ENCODE measurements at places on chromosomes 16 and 17.
A peak's percentile ranks its signal among the peaks of the same experiment; 100 is the strongest.

DNA sequence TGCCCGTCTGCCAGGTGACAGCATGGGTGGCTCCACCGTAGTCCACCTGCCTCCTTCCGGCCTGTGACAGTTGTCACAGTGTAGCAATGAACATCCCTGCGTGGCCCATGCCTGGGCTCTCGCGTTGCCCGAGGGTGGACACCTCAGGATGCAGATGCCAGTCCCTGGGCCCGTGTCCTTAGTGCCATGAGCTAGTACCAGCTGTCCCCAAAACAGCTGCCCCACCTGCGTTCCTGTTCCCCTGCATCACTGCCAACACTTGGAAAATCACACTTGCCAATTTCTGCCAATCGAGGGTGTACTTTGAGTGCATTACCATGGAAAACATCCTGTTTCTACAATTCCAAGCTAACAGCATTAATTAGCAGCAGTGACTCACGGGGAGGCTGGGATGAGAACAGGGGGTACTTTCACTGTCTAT, 9.0 kb upstream of the C16orf95 start:
- no peak for DNase-seq

DNA sequence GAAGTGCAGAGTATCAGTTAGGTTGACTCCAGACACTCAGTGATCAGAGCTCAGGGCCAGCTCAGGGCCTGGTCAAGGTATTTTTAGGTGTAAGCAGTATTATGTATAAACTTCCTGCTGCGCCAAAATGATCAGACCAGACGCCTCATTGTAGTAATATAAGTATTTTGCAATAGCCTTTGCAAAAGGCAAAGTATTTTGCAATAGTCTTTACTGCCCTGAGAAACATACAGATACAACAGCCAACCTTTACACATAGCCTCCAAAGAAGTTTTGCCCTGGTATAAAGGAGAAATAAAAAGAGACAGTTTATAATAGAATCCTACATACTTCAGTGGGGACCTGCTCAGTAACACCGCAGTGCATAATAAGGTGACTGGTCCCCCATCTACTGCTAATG, 333.0 kb upstream of the EEF2KMT start:
- DNase-seq, result no peak

DNA sequence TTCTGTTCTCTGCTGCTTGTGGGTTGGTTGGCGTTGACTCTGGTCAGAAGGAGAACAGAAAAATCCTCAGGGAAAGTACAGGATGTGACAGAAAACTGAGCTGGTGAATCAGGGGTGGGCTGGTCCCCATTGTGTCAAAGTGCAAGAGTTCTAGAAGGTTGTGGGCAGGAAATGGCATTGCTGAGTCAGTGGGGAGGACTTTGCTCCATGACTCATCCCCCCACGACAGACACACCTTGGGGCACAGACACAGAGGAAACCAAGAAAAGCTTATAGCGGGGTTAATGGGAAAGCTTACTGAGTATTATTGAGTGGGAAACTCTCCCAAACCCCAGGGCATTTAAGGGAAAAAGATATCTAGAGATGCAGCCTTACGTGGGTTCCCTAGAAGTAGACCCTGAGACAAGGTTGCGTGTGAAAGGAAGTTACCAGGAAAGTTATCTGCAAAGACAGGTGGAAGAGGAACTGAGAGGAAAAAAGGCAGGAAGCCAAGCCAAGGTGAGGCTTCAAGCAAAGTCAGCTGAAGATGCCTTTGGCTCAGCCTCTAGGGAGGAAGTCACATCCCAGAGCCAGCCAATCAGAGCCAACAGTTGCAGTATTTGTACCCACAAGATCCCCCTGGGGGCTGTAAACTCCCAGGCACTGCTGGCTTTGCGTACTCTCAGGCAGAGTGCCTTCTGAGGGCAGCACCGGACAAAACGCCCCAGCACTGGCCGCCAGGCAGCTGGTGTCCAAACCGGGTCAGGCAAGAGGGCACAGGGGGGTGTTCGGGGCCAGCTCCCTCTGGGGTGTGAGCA, 86.4 kb downstream of the FOXL1 start:
- peak; percentile 12 for DNase-seq

GRCh38 chr16:65532258-65532657, 410.4 kb upstream of the CDH11 start:
- DNase-seq, result no peak

DNA sequence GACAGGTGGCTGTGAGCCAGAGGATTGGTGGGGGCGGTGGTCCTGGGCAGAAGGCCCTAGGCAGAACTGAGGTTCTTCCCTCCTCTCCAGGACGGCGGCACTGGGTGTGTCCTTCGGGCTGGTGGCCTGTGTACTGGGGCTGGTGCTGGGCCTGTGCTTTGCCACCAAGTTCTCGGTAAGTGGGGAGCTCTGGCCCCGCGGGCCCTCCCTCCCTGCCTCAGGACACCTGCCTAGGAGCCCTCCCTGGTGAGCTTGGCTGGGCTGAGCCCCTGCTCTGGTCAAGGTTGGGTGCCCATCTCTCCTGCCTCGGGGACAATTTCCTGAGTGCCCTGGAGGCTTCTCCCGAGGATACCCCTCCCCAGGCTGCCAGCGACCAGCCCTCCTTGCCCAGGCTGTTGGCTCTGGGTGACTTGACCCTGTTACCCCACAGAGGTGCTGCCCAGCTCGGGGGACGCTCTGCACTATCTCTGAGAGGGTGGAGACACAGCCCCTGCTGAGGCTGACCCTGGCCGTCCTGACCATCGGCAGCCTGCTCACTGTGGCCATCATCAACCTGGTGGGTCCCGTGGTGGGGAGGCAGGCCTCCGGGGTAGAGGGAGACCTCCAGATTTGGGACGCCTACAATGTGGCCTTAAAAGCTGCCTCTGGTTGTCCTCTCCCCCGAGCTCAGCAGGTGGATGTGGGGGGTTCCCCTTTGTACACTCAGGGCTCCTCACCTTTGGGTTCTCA, 42.0 kb downstream of the ADCY7 start:
- no peak for DNase-seq

- DNase-seq, result no peak
Observed at GRCh38 chr16:54289945-54290832, 3.6 kb upstream of the IRX3 start.

GRCh38 chr16:13643412-13643811, 276.5 kb upstream of the ERCC4 start:
- DNase-seq, result no peak

DNA sequence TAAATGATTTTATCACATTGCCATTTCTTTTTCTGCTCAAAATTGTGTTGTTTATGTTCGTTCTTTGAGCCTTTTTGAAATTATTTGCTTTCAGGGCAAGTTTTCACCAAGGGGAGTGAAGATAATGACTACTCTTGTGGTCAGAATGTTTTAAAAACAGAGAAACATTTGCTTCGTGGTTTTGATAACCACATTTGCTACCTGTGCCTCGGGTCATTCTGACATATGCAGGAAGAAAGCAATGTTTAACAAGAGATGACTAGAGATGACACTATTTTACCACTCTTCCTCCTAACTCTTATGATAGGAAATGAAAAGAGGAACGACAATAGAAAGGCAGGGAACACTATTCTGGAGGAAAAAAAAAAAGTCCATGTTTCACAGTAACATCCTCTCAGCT, 1496.5 kb upstream of the GOT2 start:
- DNase-seq, result no peak

DNA sequence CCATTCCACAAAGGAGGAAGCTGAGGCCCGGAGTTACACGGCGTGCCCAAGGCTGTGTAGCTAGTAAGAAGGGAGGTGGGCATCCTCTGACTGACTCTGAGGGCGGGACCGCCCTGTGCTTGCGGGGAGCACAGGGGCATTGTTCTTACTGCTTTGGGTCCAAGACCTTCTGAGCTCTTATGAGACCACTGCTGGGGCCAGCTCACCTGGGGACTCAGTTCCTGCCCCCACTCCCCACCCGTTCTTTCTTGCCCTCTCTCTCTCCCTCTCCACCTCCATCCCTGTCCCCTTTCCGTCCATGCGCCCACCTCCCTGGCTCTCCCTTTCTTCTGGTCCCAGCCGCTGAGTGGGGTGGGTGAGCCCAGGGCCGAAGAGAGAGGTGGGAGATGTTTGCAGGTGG, 19.6 kb downstream of the CCR7 start:
- no peak for DNase-seq

All from stimulated activated CD4-positive, alpha-beta T cell treated with anti-CD3 and anti-CD28 coated beads, Interleukin-1b, Interleukin-23, amount 100 ng/mL, for 24 hours (primary cell).